Activated CD4-positive, alpha-beta memory T cell treated with anti-CD3 and anti-CD28 coated beads for 36 hours (primary cell): ENCODE measurements at places on chromosomes 16 and 17. TPM values are rescaled to one million over a fixed set of nuclear protein-coding genes. Genes with fewer than 3 reads are reported as not detected.
A peak's percentile ranks its signal among the peaks of the same experiment; 100 is the strongest.

The GP1BA gene
- total RNA-seq = not detected

DNA sequence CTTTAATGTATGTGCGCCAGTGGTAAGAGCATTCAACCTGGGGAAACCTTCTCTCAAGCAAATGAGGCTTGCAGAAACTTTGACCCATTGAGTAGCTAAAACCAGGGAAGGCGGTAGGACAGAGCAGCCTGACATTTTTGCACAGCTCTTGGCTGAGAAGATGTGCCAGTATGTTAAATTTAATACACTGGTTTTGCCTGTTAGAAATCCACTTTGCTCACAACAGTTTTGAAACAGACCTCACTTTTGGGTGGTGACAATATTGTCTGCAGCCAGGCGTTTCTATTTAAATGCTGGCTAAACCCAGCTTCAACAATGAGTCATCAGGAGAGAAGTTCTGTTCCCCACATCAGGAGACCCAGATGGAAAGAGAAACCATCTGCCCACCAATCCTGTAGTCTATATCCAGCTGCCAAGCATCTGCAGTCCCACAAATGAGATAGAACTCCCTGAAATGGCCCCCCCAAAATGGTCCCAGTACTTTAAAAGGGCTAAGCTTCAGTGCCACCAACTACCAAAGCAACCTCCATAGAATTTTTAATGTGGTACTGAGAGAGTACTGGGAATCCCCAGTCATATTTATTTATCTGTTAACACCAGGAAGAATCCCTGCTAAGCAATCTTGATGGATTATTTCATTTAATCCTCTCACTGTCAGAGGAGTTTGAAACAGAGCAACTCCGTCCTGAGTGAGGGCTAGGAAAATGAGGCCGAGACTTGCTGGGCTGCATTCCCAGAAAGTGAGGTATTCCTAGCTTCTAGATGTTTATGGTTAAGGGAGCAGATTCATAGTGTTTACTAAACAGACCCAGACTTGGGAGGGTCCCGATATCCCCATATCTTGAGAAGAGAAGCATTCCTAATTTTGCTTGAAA is 29.0 kb upstream of the CLEC3A start:
- no peak for DNase-seq

The CRYBA1 gene
- total RNA-seq = not detected

GRCh38 chr17:17151541-17151940 is 54.6 kb downstream of the PLD6 start:
- no peak for DNase-seq

DNA sequence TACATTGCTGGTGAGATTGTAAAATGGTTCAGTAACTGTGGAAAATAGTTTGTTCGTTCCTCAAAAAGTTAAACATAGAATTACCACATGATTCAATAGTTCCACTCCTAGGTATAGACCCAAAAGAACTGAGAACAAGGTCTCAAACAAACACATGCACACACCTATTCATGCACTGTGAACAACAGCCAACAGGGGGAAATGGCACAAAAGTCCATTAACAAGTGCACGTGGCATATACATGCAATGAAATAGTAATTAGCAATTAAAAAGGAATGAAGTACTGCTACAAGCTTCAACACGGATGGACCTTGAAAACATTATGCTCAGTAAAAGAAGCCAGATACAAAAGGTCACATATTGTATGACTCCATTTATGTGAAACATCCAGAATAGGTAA is 23.8 kb downstream of the SDK2 start:
- DNase-seq = no peak

DNA sequence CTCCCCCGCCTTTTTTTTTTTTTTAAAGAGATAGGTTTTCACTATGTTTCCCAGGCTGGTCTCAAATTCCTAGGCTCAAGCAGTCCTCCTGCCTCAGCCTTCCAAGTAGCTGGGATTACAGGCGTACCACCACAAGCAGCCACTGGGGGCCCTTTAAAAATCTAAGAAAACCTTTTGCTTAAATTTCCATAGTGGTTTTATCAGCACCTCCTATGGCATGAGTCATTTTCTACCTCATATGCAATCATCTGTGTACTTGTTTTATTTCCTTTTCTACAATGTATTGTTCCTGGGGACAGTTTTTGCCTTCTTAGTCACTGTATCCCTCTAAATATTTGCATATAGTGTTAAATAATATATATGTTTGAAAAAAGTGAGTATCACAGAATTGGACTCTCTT is 29.2 kb downstream of the GNA13 start:
- peak; percentile 75 for DNase-seq
